CD4-positive, alpha-beta T cell treated with Interleukin-2 at 100 ng/mL for 4 hours (primary cell): ENCODE measurements at places on chromosomes 7 and 10.

- no peak for DNase-seq
These were observed 22.3 kb downstream of the CALML3 start for GRCh38 chr10:5546891-5547680.

- DNase-seq, result no peak
These were observed 16.8 kb upstream of the MYPN start for GRCh38 chr10:68092512-68092911.

DNA sequence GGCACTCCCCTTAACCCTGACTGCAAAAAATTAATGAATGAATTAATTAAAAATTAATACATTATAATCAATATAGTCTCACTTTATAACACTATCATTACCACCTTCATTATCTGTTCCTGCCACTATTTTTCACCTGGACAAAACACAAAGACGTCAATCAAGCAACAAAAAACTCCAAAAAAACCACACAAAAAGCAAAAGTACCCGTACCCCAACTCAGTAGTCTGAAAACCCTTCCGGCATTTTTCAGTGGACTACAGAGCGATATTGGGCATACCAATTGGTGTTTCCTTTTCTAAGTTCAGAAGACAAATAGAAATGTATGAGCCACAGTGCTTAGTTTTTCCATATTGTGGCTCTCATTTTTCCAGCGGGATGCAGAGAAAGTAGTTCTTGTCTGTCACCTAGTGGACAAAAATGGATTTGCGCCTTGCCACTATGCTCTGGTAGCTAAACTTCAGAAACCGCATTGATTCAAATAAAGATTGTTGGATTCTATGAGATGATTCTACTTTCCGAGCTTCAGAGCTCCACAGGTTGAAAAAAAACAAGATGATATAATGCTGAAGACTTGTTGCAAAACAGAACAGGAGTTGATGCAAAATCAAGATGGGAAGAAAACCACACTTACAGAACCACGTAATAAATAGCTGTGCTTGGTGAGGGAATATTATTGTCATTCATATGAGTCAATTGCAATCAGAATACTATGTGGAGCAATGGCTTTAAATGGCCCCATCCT is 50.6 kb upstream of the ITGB1 start:
- DNase-seq, result peak; percentile 86

GRCh38 chr10:109467551-109467950 is 455.8 kb downstream of the XPNPEP1 start:
- no peak for DNase-seq

DNA sequence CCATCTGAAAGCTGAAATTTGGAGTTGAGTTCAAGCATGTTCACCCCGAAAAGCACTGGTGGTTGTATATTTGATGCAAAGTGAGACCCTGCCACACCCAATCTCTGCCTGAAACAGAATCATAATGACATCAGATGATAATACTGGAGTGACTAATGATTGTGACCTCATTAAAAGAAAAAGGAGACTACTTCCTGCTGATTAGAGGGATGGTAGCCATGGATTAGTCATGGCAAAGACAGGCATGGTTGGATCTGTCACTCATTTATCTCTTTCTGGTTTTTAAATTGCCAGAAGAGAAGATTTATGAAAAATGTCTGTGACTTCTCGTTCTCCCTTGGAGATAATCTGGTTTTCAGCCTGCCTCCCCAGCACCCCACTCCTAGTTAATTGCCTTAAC is 101.2 kb downstream of the BAMBI start:
- DNase-seq, result no peak

GRCh38 chr10:10591715-10592341 is 425.8 kb upstream of the CELF2 start:
- DNase-seq, result no peak

- DNase-seq, result no peak
These were observed 21.9 kb upstream of the DPYSL4 start for GRCh38 chr10:132164761-132165278.

- no peak for DNase-seq
These were observed 14.8 kb downstream of the EIF4EBP2 start for GRCh38 chr10:70418713-70419112.

DNA sequence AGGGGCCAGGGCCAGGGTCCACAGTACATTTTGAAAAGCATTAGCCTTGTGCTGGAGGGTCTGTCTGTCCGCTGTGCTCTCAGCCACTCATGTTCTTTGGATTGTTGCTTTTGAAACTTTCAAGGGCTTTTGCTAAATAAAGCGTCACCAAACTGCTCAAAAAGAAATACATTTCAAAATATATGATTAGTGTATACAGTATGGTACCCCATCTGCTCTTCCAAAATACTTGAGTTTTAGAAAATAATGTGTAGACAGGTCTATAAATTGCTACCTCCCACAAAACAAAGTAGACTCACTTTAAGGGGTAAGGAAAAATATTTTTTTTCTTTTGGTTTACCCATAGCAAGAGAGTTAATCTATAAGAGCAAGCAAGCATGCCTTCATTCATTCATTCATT is 194.3 kb upstream of the AOAH start:
- no peak for DNase-seq
